ENCODE measurements at places on chromosomes 6 and 20.

DNA sequence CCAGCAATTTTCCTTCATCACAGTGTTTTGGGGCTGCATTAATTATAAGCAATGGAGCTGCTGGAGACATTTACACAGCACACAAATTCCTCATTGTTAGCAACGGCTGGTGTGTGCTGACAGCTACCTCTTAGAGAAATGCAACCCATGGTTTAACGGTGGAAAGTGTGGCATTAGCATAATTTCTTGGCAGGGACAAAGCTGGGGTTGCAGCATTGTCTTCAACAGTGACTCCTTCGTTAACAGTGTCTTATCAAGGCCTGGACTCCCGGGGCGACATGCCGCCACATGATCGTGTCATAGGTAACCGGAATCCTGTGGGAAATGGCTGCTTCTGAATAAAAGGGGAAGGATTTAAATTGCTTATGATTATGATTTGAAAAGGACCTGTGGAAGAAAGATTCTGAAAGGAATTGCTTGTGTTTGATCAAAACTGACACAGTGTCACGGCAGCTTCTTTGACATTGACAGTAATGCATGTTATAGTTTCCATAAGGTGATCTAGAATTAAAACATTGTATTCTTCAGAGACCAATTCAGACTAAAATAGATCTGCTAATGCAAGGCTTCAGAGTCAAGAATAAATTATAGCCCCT lies 128.0 kb downstream of the UST start:
- no peak for DNase-seq

- DNase-seq, result no peak
These were observed 16.9 kb downstream of the ADGRG6 start for GRCh38 chr6:142318714-142319113.

GRCh38 chr20:12053353-12053752 lies 135.7 kb downstream of the BTBD3 start:
- peak; percentile 46 for DNase-seq

DNA sequence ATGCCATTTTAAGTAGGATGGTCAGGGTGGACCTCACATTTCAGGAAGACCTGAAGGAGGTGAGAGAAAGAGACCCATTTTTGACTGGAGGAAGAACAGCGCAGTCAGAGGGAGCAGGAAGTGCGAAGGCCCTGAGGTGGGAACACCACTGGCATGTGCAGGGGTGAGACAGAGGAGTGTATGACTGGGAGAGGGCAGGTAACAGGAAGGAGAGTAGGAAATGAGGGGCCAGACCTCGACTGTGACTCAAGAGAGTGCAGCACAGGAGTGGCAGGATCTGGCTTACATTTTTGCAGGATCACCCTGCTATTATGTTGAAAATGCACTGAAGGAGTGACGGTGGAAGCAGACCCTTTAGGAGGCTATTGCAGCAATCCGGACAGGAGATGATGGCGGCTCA lies 117.7 kb upstream of the CDYL start:
- no peak for DNase-seq

- DNase-seq, result no peak
These were observed 39.8 kb upstream of the ISM1 start for GRCh38 chr20:13180986-13181889.

DNA sequence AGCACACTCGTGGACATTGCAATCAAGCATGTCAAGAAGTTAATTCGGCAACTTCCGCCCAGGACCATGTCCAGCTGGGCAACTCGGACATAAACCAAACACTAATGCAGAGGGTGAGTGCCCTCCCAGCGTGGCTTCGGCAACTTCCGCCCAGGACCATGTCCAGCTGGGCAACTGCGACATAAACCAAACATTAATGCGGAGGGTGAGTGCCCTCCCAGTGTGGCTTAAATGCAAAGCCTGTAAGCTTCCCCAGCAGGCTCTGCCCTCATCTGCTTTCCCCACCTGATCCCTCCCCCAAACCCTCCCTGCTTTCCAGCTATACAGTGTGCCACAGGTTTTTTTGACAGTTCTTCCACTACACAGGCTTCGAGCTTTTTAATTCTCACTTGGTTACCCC lies 143.4 kb downstream of the PXDC1 start:
- no peak for DNase-seq

- DNase-seq, result peak; percentile 69
These were observed 1.8 kb upstream of the ABT1 start for GRCh38 chr6:26594730-26595632.

DNA sequence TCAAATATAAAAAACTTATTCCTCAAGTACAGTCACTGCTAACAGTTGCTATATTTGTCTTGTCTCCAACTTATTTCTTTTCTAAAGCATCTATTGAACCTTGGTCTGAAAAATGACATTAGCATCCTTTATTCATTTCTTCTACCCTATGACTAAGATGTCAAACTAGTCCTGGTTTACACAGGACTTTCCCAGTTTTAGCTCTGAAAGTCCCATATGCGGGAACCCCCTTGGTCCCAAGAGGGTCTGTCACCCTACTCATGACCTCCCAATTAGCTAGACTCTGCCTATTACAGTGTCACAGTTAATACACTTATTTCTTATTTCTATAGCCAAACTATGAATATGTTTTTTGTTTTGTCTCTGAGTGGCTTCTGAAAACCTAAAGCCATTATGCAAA lies 37.1 kb downstream of the PLEKHG1 start:
- DNase-seq, result no peak
